Forelimb muscle (tissue), 1 donor: ENCODE measurements at places on chromosomes 7 and 10. TPM values are rescaled to one million over a fixed set of nuclear protein-coding genes. Genes with fewer than 3 reads are reported as not detected.
A peak's percentile ranks its signal among the peaks of the same experiment; 100 is the strongest.

The SPDYE6 gene
- polyA plus RNA-seq = 5.3 TPM

The HGF gene
- polyA plus RNA-seq = 5.0 TPM

The GLI3 gene
- 10.8 TPM for polyA plus RNA-seq

The IL15RA gene
- polyA plus RNA-seq = 2.2 TPM

The SAMD8 gene
- polyA plus RNA-seq = 14.0 TPM

The IDE gene
- 15.3 TPM for polyA plus RNA-seq

The NT5C2 gene
- 134 TPM for polyA plus RNA-seq

The EPHA1 gene
- polyA plus RNA-seq = 6.0 TPM

The FKBP9 gene
- 135 TPM for polyA plus RNA-seq

GRCh38 chr10:59896191-59896590, 10.2 kb downstream of the CCDC6 start:
- DNase-seq = no peak

DNA sequence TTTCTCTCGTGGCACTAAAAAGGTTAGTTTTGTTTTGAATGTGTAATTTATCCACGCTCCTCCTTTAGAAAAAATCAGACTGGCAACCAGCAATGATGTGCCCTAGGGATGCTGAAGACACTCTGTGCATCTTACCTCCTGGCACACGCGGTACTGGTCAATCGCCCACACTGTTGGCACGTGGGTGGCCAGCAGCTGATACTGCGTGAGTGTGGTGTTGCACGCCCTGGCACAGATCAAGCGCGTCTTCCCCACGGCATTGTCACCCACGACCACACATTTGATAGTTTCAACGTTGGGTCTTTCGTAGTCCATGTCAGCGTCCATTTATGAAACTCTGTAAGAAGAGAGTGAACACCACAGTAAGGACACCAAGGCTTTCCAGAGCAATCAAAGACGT, 32.8 kb downstream of the RHOBTB1 start:
- DNase-seq = no peak

- DNase-seq = no peak
These were observed 108.0 kb upstream of the EFCAB10 start for GRCh38 chr7:105689067-105689819.

- DNase-seq = no peak
These were observed 1.1 kb downstream of the RRP12 start for GRCh38 chr10:97399843-97400545.

DNA sequence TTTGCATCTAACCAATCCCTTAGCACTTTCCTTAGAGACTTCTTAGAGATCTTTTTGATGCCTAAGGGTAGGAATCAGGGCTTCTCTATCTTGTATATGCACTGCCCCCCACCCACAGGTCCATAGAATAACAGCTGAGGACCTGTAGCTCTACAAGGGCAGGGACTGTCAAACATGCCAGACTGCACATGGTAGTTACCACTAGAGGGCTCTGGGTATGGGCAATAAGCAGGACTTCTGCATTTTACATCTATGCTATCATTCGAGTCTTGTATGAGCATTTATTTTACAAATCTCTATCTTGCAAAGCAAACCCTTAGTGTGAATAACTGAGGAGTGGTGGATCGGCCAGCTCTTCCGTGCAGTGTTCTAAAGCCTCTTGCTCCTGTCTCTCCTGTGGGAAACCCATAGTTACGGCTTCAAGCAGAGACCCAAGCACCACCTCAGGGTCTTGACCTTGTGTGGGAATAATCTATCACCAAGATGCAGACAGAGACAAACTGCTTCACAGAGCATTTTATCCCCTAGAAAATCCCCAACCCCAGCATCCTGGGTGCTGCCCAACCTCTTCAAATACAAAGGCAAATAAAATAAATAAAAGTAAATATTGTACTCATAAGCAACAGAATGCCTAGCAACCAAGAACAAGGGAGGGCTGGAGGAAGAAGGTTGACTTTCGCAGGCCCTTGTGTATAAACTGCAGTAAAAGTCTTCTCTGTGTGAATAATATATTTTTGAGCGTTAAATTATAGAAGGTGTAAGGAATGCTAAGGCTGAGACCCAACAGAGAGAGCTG, 219.3 kb downstream of the WDR11 start:
- DNase-seq = no peak

- DNase-seq = no peak
These were observed 3.4 kb downstream of the RUFY2 start for GRCh38 chr10:68403701-68404100.

GRCh38 chr10:20288060-20288459, 471.8 kb downstream of the PLXDC2 start:
- DNase-seq = no peak

DNA sequence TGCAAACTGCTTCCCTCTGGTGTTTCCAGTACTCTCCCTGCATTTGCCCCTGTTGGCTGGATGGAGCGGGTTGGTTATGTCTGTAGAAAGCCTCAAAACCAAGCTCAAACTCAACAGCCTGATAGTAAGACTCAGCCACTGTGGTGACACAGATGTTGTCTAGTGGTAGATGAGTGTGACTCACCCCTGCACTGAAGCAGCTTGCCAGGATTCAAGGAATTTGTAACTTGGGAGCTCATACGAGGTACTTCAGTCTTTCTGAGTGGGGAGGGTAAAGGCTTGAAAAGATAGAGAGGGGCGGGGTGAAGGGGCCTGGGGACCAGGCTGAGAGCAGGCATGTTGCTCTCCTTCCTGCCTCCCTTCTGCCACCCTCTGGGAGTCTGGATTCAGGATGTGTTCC, 22.9 kb upstream of the AQP1 start:
- peak; percentile 50 for DNase-seq

- no peak for DNase-seq
These were observed 133.5 kb downstream of the SGMS1 start for GRCh38 chr10:50490241-50490640.

DNA sequence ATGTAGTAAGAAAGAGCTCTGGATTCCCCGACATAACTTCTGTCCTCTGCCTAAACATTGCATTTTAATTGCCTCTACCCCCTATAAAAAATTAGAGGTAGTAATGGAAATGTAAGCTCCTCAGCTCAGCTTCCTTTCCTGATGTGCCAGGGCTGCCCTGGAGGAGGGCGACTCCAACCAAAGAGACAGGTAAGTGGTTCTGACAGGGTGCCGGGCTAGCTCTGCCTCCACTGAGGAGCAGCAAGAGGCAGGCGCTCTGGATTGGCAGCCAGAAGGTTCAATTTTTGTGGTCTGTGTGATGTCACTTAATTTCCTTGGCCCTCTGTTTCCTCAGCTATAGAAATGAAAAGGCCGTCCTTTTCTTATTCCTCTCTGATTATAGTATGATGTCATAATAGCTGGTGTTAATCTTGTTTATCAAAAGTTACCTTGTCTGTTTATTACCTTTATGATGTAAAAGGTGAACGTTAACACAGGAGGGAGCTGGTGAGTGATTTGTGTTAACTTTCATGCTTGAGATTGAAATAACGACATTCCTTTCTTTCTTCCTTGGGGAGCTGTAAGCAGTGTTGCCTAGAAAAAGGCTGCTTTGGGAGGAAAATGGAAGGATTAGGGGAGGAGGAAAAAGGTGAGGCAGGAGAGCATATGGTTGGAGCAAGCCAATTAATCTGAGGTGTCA, 51.8 kb downstream of the ANLN start:
- no peak for DNase-seq

DNA sequence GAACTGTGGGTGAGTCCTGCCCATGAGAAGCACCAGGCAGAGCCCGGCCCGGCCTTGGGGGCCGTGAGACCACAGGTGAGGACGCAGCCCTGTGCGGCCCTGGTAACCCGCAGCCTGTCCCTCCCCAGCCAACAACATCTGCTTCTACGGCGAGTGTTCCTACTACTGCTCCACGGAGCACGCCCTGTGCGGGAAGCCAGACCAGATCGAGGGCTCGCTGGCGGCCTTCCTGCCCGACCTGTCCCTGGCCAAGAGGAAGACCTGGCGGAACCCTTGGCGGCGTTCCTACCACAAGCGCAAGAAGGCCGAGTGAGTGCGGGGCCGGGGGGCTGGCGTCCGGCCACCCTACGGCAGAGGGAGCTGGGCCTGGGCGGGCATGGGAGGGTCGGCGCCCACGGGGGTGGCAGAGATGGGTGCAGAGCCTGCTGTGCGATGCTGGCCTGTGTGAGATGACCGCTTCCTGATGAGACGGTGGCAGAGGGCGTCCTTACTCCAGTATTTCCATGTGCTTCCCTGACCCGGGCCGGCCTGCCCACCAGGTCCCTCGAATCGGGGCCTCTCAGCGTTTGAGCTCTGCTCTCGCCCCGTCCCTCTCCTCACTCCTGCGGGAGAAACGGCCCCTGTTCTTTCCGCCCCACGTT, 34.1 kb upstream of the FOXL3 start:
- no peak for DNase-seq

- DNase-seq = no peak
These were observed 131.8 kb upstream of the TRIM24 start for GRCh38 chr7:138328215-138328614.

- DNase-seq = no peak
These were observed 24.4 kb upstream of the ELN start for GRCh38 chr7:74003621-74004020.

DNA sequence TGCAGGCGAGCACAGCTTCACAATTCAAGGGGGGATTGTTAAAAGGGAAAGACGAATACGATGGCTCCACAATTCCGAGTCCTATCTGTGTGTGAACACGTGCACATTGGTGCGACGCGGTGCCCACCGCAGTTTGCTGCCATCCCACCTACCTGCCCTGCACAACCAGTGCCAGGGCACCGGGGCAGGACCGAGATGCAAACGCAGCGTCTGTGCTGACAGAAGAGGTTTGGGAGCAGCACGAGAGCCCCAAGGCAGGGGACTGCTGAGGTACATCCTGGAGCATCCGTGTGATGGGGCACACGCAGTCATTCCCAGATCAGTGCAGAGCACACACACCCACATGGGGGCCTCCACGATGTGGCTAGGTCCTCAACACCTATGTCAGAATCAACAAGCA, 221.3 kb downstream of the DNAJB6 start:
- no peak for DNase-seq

GRCh38 chr7:24325708-24326107, 41.7 kb downstream of the NPY start:
- no peak for DNase-seq

GRCh38 chr10:63145782-63146181, 12.7 kb downstream of the NRBF2 start:
- no peak for DNase-seq

- DNase-seq = no peak
These were observed 38.2 kb upstream of the BET1 start for GRCh38 chr7:94042381-94042780.

- no peak for DNase-seq
These were observed 45.3 kb upstream of the ZNF800 start for GRCh38 chr7:127437837-127438236.
